ENCODE measurements at places on chromosomes 6 and 20. TPM values are rescaled to one million over a fixed set of nuclear protein-coding genes. Genes with fewer than 3 reads are reported as not detected.

The MICB gene
- 1.2 TPM for polyA plus RNA-seq

DNA sequence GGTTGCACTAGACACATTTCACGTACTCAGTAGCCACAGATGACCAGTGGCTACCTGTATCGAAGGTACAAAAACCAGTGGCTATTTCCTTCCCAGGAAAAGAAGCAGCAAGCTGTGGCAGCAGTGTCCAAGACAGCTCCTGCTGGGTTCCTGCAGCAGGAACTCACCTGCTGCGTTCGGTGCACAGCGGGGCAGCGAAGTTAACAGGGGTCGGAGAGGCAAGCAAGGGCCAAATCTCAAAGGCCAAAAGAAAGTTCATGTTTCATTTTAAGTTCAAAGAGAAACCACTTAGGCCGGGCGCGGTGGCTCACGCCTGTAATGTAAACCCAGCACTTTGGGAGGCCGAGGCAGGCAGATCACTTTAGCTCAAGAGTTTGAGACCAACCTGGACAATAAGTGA lies 26.9 kb downstream of the ASIP start:
- DNase-seq: no peak

GRCh38 chr6:22681761-22682160 lies 112.4 kb downstream of the HDGFL1 start:
- no peak for DNase-seq

DNA sequence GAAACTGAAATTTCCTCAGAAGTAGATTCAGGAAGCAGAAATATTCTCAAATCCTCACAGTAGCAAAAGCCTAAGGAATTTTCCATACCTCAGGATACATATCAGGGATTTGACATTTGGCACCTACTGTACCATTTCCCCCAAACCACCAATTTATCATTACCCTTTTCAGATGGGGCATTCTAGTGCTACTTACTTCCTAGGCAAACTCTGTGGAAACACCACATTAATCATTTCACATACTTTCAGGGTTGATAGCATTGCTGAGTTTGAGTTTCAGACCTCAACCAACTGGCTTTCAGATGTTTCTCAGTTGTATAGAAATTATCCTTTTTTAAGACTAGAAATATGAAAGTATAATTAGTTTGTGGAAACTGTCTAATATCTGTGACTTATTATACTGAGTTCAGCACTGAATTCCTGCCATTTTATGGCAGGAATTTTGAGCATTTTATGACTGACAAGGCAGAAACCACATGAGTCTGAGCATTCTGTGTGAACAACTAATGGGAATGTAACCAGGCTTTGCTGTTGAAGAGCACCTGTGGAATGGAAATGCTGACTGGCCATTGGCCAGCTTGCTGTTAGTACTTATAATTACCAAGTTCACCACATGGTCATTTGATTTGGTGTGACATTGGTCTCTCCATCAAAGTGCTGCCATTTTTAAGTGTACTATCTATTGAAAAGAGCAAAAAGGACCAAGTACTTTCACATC lies 35.1 kb upstream of the IRAK1BP1 start:
- DNase-seq: no peak

DNA sequence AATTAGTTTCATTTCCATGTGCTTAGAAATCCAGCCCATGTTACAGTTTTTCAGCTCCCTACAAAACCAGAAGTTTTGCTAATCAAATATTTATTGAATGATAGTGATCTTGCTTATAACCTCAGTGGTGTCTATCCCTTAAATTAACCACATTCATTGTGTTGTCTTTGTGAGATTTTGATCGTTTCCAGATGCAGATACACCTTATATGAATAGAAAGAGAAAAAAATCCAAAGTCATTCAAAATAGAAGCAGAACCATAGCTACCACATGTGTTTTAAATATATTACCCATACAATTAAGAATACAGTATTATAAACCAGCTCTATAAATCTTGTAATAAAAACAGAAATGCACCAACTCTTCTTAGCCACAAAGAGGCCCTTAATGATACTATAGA lies 60.6 kb upstream of the RREB1 start:
- DNase-seq: no peak
